GM12864 (cell line): ENCODE measurements at places on chromosomes 16 and 17.

DNA sequence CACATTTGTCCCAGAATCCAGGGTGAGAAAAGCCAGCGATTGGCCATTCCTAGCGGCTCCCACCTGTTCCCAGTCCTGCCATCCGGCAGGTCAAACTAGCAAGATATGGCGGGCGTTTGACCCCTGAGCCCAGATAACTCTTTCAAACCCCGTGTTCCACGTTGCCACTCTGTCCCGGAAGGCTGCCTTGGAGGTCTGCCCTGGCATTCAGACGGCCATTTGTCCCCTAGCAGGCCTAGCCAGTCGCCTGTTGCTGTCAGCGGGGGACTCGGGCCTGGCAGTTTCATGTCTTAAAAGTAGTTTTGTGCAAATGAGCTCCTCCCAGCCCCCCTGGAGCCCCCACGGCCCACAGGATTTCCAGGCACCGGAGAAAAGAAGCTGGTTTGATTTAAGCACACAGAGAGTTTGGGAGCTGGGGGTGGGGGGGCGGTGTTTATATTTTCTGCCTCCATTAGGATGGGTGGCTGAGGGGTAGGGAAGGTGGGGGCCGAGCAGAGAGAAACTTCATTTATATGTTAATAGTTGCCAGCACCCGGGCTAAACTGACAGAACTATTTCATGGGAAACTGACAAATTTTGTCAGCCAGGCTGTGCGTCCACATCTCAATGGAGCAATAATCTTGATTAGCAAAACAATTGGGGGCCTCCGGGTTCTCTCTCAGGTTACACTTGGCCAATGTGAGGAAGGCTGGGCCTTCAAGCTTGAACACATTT lies 240.9 kb upstream of the SALL1 start:
- DNase-seq: no peak

- no peak for DNase-seq
Measured at GRCh38 chr16:16805809-16806208, 426.9 kb downstream of the NPIPA7 start.

DNA sequence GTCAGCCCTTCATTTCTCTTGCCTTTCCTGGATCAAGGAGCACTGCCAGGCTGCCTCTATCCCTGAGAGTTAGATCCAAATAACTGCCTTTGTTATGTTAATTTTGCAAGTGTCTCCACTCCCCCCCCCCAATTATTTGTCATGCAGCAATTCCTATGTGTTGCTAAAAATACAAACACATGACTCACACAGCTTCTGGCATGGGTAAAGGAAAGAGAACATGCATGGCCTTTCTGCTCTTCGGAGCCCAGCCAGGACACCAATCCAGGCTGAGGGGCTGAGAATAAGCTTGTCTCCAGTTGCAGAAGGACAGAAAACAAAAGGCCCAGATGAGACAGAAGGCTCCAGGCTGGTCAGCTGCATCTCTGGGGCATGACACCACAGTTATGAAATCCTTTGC lies 148.0 kb upstream of the TNRC6C start:
- no peak for DNase-seq

DNA sequence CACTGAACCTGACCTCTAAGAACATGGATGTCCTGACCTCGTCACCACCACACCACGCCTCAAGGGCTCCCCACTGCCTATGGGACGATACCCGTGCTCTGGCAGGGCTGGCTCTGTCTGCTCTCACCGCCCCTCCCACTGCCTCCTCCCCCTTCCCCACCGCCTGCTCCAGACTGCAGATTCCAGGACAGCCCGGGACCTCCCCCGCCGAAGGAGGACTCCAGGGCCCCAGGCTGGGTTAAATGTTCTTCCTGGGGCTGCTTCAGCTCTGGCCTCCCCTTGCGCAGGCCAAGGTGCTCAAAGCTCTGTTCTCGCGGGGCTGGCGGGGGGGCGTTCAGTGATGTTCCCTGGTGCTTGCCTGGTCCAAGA lies 3.1 kb downstream of the NPW start:
- no peak for DNase-seq

GRCh38 chr16:86942151-86943051 lies 364.1 kb downstream of the FOXL1 start:
- no peak for DNase-seq

DNA sequence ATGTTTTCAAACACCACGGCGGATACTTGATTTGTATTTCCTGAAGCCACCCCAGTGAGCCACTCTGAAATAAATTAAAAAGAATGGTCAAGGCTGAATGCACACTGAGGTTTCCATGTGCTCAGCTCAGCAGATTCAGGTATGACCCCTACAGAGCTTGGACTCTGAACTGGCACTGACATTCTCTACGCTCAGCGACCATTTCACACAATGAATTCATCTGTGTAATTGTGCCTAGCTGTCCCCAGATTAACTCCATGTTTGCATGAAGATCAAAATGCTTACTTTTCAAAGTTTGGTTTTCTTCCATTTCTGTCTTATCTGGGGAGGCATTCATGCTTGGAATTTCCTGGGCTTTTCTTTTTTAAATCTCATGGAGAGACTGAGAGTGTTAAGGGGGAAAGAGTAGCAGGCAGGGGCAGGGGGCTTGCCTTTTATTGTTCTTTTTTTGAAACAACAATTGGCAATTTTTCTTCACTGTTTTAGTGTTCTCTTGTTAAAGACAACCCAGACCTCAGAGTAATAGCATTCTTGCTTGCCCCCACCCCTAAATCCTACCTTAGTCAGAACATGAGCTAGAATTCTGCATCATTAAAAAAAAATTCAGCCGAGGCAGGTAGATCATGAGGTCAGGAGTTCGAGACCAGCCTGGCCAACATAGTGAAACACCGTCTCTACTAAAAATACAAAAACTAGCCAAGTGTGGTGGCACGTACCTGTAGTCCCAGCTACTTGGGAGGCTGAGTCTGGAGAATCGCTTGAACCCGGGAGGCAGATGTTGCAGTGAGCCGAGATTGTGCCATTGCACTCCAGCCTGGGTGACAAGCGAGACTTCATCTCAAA lies 85.5 kb upstream of the HNF1B start:
- peak; percentile 49 for DNase-seq

DNA sequence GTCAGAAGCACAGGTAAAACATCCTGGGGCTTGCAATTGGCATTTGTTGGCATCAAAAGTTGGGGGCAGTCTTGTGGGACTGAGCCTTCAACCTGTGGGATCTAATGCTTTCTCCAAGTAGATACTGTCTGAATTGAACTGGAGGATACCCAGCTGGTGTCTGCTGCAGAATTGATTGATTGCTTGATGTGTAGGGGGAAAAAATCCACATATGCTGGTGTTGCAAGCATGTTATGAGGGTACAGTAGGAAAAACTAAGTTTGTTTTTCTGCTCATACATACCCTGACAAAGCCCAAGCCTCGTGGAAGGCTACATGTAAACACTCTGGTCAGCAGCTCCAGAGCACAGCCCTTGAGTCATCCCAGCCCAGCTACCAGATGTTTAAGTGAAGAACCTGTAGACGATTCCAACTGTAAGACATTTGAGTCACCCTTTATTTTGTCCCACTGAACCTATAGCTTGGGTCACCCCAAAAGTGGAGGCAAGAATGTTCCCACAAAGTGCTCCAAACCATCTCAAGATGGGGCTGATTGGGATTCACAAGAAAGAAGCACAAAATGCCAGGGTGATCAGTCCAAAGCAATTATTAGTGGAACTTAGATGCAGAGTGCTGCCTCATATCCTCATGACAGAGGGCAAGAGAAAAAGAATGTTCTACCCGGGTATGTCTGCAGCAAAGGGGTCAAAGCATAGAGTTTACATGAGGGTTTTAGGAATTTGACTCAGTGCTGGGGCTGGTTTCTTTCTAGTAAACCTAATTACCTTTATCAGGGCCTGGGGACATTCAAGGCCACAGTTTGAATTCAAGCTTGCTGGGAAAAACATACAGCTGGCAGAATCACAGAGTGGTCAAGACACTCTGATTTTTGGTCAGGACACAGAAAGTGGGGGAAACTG lies 9.6 kb upstream of the APPBP2 start:
- no peak for DNase-seq

GRCh38 chr17:7927596-7927995 lies 2.1 kb downstream of the KCNAB3 start:
- no peak for DNase-seq

- no peak for DNase-seq
Measured at GRCh38 chr17:66107731-66108130, 84.2 kb downstream of the CEP112 start.

DNA sequence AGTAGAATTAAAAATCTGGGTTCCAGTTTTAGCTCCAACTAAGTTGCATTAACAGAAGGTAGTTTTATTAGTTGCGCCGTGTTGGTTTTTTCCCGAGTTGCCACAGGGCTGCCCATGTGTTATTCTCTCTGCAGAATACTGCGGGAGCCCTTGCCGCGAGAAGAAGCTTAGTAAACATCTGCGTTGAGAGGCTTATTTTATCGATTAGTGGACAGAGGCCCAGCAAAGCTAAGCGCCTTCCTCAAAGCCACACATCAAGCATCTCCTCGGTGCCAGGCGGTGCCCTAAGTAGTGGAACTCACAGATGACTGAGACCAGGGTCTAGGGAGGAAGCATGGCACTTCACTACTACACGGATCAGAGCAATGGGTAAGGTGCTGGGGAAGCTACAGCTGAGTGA lies 212.3 kb upstream of the IRX5 start:
- DNase-seq: no peak

- no peak for DNase-seq
Measured at GRCh38 chr16:89248196-89248982, 30.9 kb downstream of the ZNF778 start.

- no peak for DNase-seq
Measured at GRCh38 chr17:412211-413015, 59.8 kb upstream of the RPH3AL start.

DNA sequence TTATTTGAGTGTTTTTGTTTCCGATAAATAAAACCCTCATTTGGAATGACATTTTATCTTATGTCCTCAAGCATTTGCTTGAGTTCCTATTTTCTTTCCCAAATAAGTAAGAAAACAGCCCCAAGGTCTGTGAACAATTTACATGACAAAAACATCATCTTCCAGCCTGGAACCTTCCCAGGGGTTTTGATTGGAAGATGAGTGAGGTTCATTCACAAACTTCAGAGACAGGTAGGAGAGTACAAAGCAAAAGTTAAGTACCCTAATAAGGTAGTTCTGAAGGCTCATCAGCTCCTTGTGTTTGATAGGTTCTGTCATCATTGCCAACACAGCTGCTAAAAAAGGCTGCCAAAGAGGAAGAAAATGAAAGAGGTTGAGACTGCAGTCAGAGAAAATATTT lies 772.8 kb downstream of the CDH8 start:
- DNase-seq: no peak

- no peak for DNase-seq
Measured at GRCh38 chr16:20903116-20903898, 2.7 kb downstream of the LYRM1 start.

- no peak for DNase-seq
Measured at GRCh38 chr16:84839956-84840355, 20.2 kb downstream of the CRISPLD2 start.

GRCh38 chr17:27669850-27670249 lies 38.9 kb downstream of the LGALS9 start:
- no peak for DNase-seq

DNA sequence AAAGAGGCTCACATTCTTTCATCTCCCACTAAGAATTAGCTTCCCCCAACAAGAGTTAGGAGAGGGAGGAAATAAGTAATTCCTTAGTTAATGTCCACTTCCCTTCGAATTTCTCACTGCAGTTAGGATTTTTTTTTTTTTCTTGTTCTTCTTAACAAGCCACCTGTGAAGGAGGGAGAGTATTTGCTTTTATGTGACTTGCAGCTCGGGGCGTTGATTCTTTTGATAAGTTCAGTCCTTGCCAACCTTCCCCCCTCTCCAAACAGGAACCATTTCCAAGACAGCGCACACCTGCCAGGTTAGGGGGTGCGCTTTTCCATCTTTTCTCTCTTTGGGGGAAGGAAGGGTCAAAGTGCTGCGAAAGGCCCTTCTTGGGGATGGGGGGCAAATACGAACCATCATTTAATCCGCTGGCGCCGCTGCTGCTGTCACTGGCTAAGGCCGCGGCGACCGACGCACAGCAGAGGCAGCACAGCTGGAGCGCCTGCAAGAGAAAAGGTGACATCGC lies 758 bp downstream of the ADAMTS18 start:
- DNase-seq: no peak

GRCh38 chr16:24070851-24071250 lies 185.3 kb upstream of the CACNG3 start:
- DNase-seq: peak; percentile 24

- DNase-seq: no peak
Measured at GRCh38 chr17:27497696-27498095, 41.4 kb downstream of the KSR1 start.

DNA sequence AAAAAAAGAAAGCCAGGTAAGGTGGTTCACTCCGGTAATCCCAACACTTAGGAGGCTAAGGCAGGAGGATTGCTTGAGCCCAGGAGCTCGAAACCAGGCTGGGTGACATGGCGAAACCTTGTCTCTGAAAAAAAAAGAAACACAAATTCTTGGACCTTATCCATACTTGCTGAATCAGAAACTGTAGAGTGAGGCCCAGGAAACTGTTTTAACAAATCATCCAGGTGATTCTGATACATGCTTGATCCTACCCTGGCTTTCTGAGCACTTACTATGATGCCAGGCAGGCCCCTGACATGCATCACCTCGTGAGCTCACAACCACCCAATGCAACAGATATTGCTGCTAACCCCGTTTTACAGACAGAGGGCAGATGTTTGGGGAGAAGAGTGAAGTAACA lies 4.0 kb upstream of the NAE1 start:
- no peak for DNase-seq
